ENCODE measurements at places on chromosomes 1 and 21. TPM values are rescaled to one million over a fixed set of nuclear protein-coding genes. Genes with fewer than 3 reads are reported as not detected.

DNA sequence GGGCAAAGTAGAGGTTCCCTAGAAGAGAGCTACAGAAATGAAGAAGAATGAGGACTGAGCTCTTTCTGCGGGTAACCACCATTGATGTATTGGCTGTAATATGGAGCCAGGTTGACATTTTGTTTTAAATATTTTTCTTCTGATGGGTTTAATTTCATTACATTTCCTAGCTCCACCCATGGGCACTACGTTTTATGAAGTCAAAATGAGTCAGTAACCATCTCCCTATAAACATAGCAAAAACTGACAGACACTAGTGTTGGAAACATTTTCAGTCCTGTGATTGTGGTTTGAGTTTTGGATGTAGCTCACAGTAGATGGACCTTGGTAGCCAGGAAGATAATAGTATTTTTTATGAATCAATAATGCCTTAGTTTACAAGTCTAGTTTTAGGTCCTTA is 470.4 kb upstream of the B3GALT2 start:
- no peak for DNase-seq

DEDD gene
- 37.5 TPM for total RNA-seq

DNA sequence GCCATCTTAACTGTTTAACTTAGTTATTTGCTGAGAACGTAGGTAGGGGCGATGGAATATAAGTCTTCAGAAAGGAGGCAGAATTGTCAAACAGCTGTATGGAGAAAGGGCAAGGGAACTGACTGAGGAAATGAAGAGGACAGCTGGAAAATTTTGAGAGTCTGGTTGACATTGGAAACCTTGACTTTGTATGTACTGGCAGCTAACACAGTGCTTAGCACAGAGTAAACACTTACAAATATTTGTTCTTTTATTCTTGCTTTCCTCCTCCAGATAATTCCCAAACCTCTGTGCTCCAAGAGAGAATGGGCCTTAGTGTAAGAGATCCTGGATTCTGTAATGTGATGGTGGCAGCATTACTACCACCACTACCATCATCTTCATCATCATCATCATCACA is 91.3 kb downstream of the ZSCAN20 start:
- no peak for DNase-seq

- no peak for DNase-seq
Observed at GRCh38 chr1:15678578-15678977, 5.5 kb upstream of the PLEKHM2 start.

DNA sequence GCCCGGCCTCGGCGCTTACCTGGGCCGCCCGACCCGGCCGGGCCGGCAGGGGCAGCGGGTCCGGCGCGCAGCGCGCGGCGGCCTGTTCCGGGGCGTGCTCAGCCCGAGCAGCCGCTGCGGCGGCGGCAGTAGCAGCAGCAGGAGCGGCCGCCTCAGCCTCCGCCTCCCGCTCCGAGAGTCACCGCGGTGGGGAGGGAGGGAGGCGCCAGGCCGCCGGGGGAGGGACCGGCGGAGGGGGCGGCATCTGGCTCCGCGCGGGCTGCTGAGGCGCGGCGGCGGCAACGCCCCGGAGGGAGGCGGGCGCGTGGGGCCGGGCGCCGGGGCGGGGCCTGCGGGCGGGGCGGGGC is at the start of gene CTNNBIP1:
Gene CTNNBIP1, minus strand, starts transcription at position 194 of the 347 bp plus-strand sequence. CDS start 38,205 bp downstream, outside the sequence.
- no peak for DNase-seq

C1orf226 gene
- 0.05 TPM for total RNA-seq

DNA sequence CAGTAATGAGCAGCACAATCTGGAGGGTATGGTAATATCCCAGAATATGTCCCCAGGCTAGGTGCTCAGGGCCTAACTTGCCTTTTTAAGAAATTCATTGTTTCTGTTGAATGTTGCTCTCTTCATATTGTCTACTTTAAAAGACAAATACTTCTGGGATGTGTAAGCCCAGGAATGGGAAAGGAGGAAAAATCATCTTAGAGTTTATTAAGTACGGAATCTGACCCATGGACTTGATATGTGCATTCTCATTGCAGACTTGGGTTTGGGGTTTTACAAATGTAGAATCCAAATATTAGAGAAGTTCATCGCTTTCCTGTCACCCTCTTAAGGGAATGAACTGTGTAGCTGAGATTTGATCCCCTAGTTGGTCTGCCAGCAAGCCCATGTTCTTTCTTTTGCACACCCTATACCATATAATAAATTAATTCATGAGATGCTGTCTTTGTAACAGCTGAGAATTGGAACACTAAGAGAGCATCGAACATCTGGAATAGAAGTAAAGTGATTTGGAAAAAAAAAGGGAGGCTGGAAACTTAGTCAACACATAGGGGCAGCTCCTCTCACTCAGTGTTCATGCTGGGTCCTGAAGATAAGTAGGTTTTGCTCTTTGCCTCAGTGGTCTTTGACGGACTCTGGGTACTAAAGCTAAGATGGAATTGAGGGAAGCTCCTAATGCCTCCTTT is 235.8 kb upstream of the C1orf105 start:
- DNase-seq, result no peak

SUSD4 gene
- total RNA-seq, result 0.34 TPM

DNA sequence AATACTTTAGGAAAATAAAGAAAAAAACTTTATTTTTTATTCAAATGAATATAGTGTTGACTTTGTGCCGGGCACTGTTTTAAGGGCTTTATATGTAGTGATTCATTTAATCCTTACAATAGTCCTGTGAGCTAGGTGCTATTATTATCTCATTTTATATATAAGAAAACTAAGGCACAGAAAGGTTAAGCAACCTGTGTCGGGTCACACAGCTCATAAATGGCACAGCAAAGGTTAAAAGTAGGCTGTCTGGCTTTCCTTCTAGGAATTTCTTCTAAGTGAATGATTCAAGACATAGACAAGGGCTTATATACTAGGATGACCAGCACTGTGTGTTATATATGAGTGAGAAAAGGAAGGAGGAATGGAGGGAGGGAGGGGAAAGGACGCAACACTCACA is 35.4 kb downstream of the SEC16B start:
- DNase-seq, result no peak

- no peak for DNase-seq
Observed at GRCh38 chr1:159005676-159006075, 4.0 kb upstream of the IFI16 start.

- no peak for DNase-seq
Observed at GRCh38 chr1:166703726-166704462, 135.4 kb upstream of the POGK start.

DMBX1 gene
- total RNA-seq, result not detected

DNA sequence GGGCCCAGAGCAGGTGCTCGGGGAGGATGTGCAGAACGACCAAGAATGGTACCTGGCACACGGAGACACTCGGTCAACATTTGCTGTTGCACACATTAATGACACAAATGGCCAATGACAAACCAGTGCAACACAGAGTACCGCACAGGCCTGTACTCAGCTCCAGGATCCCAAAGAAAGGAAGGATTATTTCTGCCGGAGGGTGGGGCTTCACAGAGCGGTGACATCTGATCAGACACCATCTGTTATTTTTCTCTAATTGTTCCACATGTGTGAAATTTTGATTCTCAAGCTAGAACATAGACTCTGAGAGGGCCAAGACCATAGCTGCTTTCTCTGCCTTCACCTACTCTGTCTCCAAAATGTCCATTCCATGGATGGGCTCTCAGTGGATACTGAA is 100.4 kb downstream of the MRPL37 start:
- DNase-seq, result no peak

DNA sequence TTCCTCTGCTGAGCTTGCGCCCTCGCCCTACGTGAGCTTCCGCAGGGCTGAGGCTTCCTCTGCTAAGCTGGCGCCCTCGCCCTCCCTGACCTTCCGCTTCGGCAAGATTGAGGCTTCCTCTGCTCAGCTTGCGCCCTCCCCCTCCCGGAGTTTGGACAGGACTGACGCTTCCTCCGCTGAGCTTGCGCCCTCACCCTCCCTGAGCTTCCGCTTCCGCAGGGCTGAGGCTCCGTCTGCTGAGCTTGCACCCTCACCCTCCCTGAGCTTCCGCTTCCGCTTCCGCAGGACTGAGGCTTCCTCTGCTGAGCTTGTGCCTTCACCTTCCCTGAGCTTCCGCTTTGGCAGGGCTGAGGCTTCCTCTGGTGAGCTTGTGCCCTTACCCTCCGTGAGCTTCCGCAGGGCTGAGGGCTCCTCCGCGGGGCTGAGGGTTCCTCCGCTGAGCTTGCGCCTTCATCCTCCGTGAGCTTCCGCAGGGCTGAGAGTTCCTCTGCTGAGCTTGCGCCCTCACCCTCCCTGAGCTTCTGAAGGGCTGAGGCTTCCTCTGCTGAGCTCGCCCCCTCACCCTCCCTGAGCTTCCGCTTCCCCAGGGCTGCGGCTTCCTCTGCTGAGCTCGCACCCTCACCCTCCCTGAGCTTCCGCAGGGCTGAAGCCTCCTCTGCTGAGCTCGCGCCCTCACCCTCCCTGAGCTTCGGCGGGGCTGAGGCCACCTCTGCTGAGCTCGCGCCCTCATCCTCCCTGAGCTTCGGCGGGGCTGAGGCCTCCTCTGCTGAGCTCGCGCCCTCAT is 753.6 kb upstream of the TPTE start:
- no peak for DNase-seq

DNA sequence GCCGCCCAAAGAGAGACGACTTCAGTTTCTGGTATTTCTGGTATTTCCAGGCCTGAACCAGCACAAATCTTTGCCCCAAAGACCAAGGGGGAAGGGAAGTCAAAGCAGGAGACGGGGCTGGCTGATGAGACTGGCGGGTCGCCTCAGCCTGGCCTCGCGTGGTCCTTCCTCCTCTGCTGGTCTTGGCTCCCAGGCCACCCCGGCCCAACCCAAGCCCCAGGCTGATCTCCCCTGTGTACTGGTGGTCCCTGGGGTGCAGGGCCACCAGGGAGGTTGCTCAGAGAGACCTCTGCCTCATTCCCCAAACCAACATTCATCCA is 19.9 kb downstream of the WNT4 start:
- no peak for DNase-seq

DNA sequence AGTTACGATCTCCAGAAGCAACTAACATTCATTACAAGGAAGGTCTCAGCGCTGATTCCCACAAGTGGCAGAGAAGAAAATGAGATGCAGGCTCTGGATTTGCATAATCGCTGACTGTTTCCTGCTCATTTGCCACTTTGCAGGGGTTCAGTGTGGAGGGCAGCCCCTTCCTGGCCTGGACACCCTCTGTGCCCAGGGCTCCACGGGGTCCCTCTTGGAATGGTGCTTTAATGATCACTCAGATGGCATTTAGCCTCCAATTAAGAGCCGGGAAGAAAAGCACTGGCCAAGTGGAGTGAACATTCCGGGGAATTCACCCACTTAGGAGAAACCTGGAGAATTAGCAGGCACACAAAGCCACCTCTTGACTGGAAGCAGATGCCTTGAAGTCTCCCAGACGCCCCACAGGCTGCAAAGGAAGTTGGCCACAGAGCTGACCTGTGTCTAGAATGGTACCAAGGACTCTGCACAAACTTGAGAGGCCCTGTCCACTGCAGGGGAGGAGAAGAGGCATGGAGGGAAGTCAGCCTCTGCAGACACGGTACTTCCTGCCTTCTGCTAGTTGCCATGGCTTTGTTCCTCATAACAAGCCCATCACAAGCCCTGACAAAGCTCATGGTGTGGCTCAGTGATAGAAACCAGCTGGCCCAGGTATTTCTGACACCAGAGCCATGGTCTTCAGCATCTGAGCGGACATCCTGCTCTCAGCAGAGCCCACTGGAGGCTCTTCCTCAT is 157.2 kb downstream of the KAZN start:
- no peak for DNase-seq

DNA sequence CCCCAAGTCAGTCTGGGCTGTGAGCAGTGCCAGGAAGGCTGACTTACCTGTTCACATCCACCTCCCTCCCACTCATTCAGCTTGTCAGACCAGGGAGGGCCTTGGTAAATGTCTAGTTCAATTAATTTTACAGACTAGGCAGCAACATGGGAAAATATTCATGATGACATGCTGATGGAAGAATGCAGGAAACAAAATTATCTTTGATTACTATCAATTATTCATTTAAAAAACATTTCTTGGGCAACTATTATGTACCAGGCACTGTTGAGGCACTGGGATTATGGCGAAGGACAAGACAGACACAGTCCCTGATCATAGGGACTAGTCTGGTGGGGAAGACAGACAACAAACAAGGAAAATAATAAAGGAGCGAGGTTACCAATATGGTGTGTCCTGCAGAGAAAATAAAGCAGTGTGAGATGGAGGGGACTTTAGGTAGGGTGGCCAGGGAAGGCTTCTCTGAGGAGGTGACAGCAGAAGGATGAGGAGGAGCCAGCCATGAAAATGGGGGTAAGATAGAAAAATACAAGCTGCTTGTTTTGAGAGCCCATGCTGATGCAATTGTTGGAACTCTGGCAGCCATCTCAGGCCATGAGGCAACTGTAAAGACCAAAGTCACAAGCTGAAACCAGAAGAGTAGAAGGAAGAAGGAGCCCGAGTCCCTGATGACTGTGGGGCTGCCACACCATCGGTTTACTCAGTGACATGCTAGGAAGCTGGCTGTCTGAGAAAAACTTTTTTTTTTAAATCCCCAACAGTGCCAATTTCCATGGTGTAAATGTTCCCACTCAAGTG is 14.0 kb downstream of the TRIM62 start:
- DNase-seq, result no peak

All from activated T-helper 2 cell treated with anti-CD3 and anti-CD28 coated beads, Interferon-gamma antibody, Interleukin-2, Interleukin-4, amounts not matched to agents 10 μg/mL and 5 μg/mL and 100 μg/mL, durations not matched to agents 14 hours and 24 hours and 36 hours (primary cell).